ENCODE measurements at places on chromosomes 2 and 18. TPM values are rescaled to one million over a fixed set of nuclear protein-coding genes. Genes with fewer than 3 reads are reported as not detected.

BCL2L11 gene
- total RNA-seq: 29.0 TPM

COLEC11 gene
- total RNA-seq: under 0.01 TPM

DNA sequence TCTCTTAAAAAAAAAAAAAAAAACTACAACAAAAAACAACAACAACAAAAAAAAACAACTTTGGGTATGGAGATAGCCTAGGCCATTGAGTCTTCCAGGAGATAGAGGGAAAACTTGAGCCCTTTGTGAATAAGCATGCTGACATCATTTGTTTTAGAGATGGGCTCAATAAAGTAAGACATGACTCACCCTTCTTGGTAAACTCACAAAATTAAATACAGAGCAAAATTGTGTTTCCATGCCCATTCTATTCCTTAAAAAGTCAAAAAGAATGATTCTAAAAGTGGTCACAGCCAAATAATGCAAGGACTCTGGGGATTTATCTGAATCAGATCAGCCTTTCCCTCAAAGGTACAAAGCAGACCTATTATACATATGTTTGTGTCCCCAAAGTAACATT lies 117.4 kb downstream of the ETAA1 start:
- DNase-seq: no peak

DNA sequence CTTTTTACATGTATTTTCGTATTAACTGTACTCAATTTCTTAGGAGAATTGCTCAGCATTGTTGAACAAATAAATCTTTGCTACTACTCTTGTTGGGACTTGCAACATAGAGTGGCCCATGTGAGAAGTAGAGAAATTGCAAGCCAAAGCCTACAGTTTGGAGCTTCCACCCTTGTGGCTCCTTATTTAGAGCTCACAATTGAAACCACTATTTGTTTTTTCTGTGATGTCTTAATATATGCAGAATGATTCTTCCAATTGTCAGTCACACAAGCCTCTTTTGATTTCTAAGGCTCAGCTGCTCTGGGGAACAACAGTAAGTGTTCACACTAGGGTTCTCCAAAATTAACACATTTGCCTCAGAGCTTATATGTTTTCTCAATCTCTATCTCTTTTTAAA lies 60.2 kb upstream of the GALNT13 start:
- DNase-seq: no peak

DNA sequence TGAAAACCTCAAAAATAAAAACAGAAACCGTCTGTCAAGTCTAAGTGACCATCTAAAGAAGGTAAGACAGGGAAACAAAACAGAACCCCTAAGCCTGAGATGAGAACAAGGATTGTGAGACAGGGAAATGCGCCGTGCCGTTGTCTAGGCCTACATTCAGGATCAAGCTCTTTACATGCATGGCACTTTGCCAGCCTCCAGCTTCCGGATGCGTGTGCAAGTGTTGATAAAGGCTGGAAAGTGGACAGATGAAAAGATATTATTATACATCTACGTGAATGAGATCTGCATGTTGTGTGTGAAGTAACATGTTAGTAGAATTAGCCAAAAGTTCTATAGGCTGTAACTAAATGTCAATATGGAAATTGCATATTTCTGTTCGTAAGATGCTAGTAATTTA lies 28.6 kb upstream of the TMEM87B start:
- peak; percentile 94 for DNase-seq

DNA sequence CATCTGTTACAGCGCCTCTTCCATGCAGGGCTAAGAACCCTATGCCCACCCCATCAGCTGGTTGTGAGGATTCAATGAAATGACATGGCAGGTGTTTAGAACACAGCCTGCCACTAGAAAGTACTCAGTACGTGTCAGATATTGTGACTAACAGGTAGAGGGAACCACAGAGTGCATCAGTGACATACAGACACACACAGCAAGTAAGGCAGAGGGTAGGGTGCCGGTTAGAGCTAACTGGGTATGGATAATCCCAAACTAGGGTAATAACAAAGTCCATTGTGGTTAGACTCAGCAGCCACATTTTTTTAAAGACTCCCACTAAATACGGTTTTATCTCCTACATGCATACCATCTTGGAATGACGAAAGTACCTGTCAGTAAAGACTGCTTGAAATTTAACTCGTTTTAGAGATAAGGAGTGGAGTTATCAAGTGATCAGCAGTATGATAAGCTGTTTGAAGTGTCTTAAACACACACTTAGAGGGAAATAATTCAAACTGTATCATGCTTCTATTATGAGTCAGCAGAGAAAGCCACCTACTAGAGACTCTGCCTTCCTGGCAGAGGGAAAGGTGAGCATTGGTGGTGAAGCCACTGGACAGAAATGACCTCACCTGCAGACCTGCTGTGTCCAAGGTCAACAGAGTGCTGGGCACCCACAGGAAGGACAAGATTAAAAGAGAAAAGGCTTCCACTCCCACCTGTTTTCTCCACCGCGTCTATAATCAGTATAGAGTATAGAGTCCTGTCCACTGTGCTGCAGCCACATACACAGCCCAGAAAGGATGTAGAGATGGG lies 20.6 kb downstream of the MPPE1 start:
- DNase-seq: no peak

- DNase-seq: no peak
These were observed 87.2 kb downstream of the TRABD2A start for GRCh38 chr2:84793641-84794040.

DNA sequence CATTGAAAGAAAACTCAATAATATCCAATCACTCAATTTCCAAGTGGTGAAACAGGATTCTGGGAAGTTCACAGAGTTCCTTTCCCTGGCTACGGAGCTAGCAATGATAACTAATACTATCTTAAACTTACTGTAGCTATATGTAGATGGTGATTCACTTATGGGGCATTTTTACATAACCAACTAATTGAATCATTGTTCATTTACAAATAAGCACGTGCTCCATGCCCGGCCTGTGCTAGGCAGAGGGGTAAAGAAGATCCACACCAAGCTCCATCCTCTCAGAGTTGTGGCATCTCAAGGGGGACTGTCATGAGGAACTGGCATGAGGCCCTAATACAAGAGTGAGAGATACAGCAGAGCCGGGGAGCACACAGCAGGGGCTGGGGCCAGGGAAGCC lies 176.3 kb downstream of the ANKRD30B start:
- DNase-seq: no peak

DNA sequence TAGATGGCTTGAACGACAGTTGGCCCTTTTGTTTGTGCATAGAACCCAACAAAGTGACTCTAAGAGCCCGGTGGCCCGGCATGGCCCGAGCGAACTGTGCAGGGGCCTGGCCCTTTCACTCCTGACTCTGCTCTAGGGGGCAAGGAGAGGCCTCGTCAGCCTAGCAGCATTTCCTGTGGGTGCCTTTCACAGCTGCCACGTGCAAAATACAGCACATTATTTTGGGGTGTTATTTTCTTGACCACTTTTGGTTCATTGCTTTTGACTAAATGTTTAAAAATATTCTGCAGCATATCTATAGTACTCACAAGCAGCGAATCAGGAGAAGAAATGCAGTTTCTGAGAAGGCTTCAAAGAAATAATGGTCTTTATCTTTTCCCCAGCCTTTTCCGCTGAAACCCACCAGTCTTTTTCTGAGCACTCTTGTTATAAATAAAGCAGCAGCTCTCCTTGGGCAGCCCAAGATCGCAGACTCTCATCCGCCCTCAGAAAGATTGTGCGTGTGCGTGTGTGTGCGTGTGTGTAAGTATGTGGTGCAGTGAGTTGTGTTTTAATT lies 31.3 kb downstream of the DGKD start:
- DNase-seq: no peak

- DNase-seq: no peak
These were observed 19.0 kb downstream of the IDH1 start for GRCh38 chr2:208235860-208236259.
